Cardiac fibroblast (primary cell): ENCODE measurements at places on chromosomes 5 and 9.

DNA sequence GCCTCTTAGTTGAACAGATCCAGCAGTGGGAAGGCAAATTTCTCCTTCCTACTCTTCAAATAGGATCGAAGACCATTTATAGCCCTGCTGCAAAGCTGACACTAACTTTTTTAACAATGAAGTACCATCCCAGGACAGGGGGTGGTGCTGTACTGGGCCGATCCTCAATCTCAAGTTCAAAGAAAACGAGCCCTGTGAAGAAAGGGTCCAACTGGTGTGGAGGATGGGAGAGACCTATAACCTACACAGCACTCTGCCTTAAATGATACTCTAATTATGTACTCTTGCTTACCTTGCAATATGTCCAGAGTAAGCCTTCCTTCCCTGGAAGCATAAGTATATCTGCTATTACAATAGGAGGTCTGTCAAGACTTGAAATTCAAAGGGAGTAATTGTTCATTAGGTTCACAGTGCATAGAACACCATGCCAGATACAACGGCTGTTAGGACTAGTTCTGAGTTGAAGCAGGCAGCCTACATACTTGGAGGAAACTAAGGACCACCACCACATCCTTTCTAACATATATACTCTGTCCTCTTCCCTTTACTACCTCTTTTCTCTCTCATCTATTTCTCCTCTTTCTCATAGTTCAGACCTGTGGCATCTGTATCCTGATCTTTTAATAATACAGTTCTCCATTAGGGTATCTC is 6.2 kb downstream of the ETF1 start:
- DNase-seq: peak; percentile 35

- DNase-seq: peak; percentile 6
These were observed 32.5 kb upstream of the GNAQ start for GRCh38 chr9:78064075-78064474.

DNA sequence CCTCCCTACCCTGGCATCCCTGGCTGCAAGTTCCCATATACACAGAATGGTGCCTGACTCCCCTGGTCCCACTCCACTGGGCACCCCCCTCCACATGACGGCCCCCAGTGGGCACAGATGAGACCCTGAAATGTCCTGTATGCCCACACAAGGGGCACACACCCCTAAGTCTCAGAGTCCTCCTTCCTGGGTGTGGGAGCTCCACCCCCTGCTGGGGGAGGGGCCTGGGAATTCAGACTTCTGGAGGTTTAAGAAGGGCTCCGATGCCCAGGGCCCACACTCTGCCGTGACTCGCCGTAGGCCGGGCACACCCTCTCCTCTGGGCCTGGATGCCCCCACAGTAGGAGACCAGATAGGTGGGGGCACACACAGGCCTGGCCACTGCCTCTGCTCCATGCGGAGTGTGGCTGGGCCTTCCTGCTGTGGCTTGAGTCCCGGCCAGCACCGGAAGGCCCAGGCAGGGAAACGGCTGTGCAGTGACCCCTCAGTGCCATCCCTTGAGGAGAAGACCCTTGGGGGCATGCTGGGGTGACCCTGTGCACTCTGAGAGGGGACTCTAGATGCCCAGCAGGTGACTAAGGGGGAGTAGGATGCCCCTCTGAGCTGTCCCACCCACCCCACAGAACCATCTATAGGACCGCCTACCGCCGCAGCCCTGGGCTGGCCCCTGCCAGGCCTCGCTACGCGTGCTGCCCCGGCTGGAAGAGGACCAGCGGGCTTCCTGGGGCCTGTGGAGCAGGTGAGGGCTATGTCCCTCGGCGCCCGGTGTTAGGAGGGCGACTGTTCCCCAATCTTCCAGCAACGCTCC is 6.5 kb downstream of the EGFL7 start:
- no peak for DNase-seq

GRCh38 chr5:154243736-154244135 is 53.2 kb downstream of the GALNT10 start:
- no peak for DNase-seq

DNA sequence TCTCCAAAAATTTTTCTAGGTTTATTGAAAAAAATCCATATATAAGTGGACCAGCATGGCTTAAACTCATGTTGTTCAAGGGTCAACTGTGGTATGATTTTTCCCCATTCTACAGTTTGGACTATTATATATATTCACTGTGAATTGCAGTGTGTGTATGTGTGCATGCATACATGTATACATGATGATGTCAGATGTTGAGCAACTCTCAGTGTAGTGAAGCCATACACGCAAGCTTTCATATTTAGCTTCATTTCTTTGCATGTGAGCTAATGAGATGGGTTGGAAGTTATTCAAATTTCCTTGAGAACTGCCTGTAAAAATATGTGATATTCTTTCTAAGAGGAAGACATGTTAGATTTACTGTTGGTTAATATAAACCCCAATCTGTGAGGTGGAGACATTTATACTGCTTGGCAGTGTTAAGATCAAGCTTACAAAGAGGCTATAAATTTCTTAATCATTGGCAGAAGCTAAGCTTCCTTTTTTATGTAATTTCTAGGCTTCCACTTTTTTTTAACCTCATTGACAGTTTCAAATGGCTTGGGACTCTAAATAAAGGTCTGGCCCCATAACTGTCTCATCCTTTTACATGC is 134.8 kb downstream of the GABRG2 start:
- no peak for DNase-seq

DNA sequence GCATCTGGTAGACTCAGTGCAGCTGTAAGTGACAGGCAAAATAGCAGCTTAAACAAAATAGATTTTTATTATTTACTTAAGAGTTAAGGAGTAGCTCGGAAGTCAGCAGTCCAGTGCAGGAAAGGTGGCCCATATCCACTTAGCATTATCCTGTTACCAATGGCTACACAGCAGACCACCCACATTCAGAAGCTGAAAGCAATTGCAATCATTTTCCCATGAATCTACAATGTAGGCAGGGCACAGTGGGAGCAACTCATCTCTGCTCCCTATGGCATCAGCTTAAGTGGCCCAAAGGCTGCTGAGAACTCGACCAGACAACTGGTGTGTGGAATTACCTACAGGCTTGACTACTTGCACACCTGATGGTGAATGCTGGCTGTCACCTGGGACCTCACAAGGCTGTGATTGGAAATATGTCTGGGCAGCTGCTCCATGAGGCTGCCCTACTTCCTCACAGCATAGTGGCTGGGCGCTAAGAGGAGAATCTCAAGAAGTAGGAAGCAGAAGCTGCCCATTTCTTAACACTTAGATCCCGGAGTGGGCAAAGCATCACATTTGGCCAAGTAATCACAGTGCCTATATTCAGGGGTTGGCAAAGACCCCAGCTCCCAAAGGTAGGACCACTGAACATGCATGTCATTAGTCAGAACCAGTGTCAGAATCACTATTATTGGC is 56.4 kb downstream of the SNX18 start:
- no peak for DNase-seq

- no peak for DNase-seq
These were observed 325.8 kb upstream of the RIOK2 start for GRCh38 chr5:97508864-97509263.
